ENCODE measurements at places on chromosomes 11 and 22.

DNA sequence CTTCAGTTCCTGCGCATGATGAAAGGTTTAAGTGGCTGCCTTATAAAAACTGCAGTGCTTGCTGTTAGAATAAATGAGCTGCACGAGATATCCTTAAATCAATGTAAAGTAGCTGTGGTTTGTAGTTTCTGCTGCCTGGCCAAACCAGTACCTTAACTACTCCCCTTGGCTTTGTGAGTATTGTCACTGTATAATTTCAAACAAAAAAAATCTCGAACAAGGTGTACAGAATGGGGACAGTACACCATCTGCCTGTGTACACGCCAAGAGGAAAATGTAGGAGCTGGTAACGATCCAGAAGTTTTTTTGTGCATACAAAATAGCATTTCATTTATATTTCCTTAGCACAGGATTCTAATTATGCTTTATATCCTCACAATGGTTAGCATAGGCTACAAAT lies 20.6 kb upstream of the NDUFC2 start:
- DNase-seq: no peak

DNA sequence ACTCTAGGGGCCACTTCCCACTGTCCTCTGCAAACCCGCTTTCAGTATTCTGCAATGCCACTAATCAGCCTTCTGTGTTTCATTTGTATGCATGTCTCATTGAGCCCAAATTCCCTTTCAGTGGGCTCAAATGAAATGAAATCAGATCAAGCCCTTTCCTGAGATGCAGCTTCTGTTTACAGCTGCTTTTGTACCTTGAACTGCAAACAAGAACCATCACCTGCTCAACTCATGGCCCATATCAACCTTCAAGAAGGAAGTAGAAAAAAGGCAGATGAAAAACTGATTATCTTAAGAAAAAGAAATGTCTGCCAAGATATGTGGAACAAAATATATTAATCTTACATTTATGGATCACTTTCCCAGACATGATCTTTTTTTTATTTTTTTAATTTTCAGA lies 141.1 kb upstream of the ARHGAP42 start:
- no peak for DNase-seq

DNA sequence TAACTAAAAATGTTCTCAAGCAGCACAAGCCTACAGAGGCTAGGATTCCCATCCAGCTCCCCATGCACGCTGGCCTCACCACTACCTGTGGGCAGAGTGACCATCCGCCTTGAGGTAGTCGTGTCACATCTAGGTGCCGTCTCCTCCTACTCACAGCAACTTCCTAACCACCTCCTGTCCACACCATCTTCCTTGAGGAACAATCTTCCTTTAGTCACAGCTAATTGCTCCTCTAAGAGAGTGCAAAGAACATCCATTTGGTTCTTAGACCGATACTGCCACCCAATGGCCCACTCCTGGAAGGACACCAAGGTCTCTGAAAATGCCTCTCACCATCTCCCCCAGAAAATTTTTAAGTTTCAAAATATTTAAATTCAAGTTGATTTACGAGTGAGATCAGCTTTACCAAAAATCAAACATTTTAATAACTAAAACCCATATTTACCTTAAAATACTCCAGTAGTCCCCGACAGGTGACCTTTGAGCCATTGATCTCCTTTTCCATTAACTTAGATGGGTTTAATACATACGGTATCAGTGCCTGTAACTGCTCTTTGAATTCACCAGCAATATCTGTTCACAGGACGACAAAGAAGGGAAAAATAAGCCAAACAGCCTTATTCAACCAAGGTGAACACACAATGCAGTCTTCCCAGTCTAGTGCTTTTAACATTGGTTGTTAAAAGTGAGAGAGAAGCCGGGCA lies 21.7 kb upstream of the PLAAT3 start:
- DNase-seq: peak; percentile 22

GRCh38 chr11:109745996-109746625 lies 324.1 kb downstream of the C11orf87 start:
- DNase-seq: no peak

GRCh38 chr11:11313426-11313825 lies 39.6 kb downstream of the CSNK2A3 start:
- DNase-seq: no peak

DNA sequence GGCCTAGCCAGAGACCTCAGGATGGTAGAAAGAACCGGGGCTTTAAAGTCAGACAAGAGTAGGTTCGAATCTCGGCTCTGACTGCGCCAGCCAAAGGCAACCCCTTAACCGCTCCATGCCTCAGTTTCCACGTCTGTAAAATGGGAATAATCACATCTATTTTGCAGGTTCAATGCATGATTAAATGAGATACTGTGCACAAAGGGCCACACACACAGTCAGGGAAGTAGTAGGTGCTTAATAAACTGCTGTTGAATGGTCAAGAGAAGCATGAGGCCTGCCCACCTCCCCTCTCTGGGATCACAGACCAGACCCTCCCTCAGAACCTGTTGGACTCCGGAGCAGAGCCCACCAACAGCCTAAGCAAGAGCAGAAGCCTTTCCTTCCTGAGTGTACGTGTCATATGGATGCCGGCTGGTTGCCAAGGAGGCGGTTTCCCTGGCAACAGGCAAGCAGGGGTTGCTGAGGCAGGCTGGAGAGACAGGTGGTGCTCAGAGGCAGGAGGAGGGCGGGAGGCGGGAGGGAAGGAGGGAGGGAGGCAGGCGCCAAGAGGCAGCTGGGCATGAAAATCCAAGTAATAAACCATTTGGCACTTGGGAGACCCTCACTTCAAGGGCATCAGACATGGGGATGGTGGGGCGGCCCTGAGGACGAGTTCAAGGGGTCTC lies 43.9 kb downstream of the NFAM1 start:
- no peak for DNase-seq

GRCh38 chr11:33151399-33151798 lies 9.9 kb downstream of the CSTF3 start:
- no peak for DNase-seq

Measured in stimulated activated CD4-positive, alpha-beta T cell treated with anti-CD3 and anti-CD28 coated beads, TNF-alpha, amount 100 ng/mL, for 4 hours (primary cell).